T-cell (primary cell): ENCODE measurements at places on chromosomes 6 and 20. TPM values are rescaled to one million over a fixed set of nuclear protein-coding genes. Genes with fewer than 3 reads are reported as not detected.

GRCh38 chr20:11891776-11892545, 25.7 kb upstream of the BTBD3 start:
- peaks cover 11% of the 10 kb centered on the region for H3K4me1 ChIP-seq
- DNase-seq, result no peak
- peak overlapping the region; percentile 11 for H3K4me3 ChIP-seq
- no peaks in the 10 kb centered on the region for H3K36me3 ChIP-seq

DNA sequence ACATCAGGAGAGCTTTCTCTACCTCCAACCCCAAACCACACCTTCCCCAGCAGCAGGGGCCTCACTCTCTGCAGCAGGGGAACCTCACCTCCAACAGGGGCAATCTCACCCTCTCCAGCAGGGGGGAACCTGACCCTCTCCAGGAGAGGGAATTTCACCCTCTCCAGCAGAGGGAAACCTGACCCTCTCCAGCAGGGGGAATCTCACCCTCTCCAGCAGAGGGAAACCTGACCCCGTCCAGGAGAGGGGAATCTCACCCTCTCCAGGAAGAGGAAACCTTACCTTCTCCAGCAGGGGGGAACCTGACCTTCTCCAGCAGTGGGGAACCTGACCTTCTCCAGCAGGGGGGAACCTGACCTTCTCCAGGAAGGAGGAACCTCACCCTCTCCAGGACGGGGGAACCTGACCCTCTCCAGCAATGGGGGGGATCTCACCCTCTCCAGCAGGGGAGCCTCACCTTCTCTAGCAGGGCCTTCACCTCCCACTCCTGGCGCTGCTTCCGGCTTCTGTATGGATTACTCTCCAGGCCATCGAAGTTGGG, 3.1 kb downstream of the B3GALT4 start:
- H3K27me3 ChIP-seq, result no peaks in the 10 kb centered on the region
- H3K4me3 ChIP-seq, result no peak overlapping the region
- H3K27ac ChIP-seq, result no peak overlapping the region
- peaks cover 10% of the 10 kb centered on the region for H3K36me3 ChIP-seq
- H3K4me1 ChIP-seq, result peaks cover 53% of the 10 kb centered on the region

Gene MOXD1
- total RNA-seq, result 0.13 TPM

- H3K36me3 ChIP-seq, result no peaks in the 10 kb centered on the region
- H3K27ac ChIP-seq, result no peak overlapping the region
Measured at GRCh38 chr6:17910189-17910588, 77.2 kb downstream of the KIF13A start.

DNA sequence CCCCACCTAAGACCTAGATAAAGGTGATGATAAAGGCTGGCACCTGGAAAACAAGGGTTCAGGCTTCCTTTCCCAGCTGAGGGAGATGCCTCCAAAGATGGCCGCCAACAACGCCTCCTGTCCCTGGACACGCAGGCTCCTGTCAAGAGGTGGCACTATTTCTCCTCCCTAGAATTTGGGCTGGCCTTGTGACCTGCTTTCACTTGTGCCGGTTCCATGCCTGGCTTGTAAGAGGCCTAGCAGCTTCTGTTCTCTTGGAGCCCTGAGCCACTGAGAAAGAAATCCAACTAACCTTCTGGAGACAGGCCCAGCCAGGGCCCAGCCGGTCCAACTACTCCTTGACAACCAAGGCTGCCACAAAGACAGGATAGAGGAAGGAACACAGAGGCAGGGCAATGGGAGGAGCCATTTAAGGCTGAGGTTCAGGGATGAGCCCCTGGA, 60.2 kb upstream of the RALY start:
- no peak overlapping the region for H3K27ac ChIP-seq
- no peaks in the 10 kb centered on the region for H3K4me1 ChIP-seq
- no peak overlapping the region for H3K4me3 ChIP-seq
- DNase-seq, result peak; percentile 3
- H3K27me3 ChIP-seq, result peaks cover 4% of the 10 kb centered on the region

DNA sequence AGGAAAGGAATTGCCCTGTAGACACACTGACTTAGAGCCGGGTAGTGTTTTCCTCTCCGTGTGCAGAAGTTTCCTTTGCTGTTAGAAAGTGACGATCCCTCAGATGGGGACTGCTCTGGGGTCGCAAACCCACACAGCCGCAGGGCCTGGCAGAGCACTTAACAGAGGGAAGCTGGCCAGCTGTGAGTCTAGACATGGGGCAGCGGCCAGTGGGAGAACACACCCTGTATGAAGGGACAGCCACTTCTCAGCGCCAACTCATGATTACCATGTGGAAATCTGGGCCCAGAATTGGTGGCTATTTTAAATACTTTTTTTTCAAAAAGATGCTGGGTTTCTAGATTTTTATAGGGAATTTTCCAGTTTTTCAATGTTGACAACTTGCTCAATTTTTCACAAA, 39.4 kb downstream of the SLC9A8 start:
- H3K27ac ChIP-seq, result no peak overlapping the region
- H3K4me1 ChIP-seq, result peaks cover 7% of the 10 kb centered on the region
- no peaks in the 10 kb centered on the region for H3K27me3 ChIP-seq
- no peak for DNase-seq

- peaks cover 2% of the 10 kb centered on the region for H3K27me3 ChIP-seq
- no peaks in the 10 kb centered on the region for H3K4me1 ChIP-seq
- no peaks in the 10 kb centered on the region for H3K36me3 ChIP-seq
- no peak overlapping the region for H3K27ac ChIP-seq
Measured at GRCh38 chr6:89221129-89221528, 4.0 kb upstream of the GABRR1 start.

DNA sequence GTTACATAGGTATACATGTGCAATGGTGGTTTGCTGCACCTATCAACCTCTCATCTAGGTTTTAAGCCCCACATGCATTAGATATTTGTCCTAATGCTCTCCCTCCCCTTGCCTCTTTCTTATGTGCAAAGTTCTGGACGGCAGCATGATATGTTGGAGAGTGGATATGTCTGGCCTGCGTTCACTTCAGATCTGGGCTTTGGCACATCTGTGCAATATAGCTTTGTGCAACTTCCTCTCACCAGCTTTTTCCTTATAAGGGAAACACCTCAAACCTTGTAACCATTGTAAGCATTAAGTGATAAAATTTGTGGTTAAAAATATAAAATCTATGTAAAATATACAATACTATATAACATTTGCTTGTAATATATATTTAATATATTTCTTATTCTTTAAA, 288.0 kb downstream of the PHACTR1 start:
- no peak for DNase-seq
- no peaks in the 10 kb centered on the region for H3K4me1 ChIP-seq
- H3K27ac ChIP-seq, result no peak overlapping the region
- H3K27me3 ChIP-seq, result no peaks in the 10 kb centered on the region
- H3K4me3 ChIP-seq, result no peak overlapping the region

DNA sequence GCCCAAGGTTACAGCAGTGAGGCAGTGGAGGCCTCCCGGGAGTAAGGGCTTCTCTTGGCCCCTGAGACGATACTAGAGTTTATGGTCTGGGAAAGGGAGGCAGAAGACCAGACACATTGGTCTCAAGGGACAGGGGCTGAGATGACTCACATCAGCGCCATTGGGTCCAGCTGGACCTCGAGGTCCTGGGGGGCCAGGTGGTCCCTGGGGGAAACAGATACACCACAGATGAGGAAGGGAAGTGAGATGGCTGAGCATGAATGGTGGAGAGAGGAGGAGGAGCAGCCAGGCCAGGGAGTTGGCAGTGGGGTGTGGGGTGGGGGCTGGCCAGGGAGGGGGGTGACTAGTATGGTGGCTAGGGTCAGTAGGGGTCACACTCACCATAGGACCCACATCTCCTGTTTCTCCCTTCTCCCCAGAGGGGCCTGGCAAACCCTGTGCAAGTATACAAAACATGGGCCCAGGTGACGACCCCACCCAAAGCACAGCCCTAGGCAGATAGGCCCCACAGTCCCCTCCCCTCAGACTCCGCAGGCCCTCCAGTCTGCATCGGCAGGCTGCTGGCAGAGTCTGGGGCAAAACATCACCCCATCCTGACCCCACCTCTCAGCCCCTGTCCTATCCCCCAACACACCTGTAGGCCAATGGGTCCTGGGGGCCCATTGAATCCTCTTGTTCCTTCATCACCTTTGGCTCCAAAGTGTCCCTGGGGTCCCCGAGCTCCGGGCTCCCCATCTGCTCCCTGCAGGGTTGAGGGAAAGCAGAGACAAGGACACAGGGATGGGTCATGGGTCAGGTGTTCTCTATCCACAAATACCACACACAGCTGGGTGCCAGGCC, 21.9 kb downstream of the COL11A2 start:
- no peak overlapping the region for H3K4me3 ChIP-seq
- no peaks in the 10 kb centered on the region for H3K36me3 ChIP-seq
- peaks cover 57% of the 10 kb centered on the region for H3K27me3 ChIP-seq
- H3K4me1 ChIP-seq, result no peaks in the 10 kb centered on the region

- no peaks in the 10 kb centered on the region for H3K4me1 ChIP-seq
- H3K4me3 ChIP-seq, result no peak overlapping the region
- H3K36me3 ChIP-seq, result peaks cover 2% of the 10 kb centered on the region
- DNase-seq, result no peak
- H3K27ac ChIP-seq, result no peak overlapping the region
- no peaks in the 10 kb centered on the region for H3K27me3 ChIP-seq
Measured at GRCh38 chr20:10469056-10469455, 34.0 kb downstream of the SLX4IP start.

DNA sequence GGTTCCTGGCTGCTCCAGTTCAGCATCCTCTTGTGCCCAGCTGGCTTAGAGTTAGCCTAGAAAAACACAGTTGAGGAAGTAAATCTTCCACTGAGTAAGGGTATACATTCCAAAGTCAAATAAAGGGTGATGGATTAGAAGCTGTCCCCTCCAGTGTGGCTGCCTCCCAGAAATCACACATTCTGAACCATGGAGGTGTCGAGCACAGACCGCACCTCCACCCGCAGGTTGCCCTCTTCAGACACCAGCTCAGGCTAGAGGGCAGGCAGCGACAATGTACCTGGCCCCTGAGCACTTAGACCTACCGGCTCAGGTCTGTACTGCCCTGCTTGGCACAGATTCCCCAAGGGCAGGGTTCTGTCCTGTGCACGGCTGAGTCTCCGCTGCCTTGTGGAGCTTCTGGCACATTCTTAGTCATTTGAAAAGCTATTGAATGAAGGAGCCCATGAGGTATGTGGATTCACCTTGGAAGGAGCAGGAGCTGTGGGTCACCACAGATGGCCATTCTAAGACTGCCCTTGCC, 118.1 kb downstream of the FAM120B start:
- DNase-seq, result no peak
- H3K4me3 ChIP-seq, result no peak overlapping the region
- no peak overlapping the region for H3K27ac ChIP-seq
- H3K36me3 ChIP-seq, result no peaks in the 10 kb centered on the region
- H3K4me1 ChIP-seq, result no peaks in the 10 kb centered on the region
- no peaks in the 10 kb centered on the region for H3K27me3 ChIP-seq
